Activated gamma-delta T cell treated with Interleukin-2 at 50 U/mL for 16 hours (primary cell): ENCODE measurements at places on chromosomes 3 and 15.

DNA sequence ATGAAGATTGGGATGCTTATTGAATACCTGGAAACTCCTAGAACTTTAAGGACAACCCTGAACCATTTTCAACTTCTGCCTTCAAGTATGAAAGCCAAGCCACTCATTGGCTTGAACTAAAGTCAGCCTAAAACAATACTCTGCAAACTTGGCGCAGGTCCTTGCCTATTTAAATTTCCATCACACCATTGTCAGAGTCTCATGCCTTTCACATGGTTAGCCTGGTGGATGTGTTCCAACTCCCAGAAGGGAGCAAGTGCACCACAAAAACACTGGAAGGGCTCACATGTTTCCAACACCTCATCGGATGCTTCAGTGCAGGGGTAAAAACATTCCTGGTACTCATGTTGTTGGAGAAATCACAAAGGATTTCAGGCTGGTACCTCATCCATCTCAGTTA is 511.6 kb upstream of the MDFIC2 start:
- no peak for DNase-seq

DNA sequence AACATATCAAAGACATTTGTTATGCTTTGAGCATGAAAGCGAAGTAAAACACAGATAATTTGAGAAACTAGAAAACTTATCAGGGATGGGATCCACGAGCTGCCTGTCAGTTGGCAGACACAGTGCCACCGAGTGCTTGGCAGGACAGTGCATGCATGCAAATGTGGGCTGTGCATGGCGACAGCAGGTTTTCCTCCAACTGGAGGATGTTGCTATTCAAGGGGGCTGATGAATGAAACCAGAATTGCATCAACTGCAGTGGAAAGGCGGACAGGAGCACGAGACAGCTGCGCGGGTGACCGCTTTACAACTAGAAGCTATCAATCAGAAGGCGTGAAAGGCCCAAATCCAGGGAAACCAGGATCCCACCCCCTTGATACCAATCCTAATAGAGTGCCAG is 244.3 kb downstream of the NR2F2 start:
- DNase-seq: no peak

- no peak for DNase-seq
Observed at GRCh38 chr15:40871749-40872617, 2.1 kb downstream of the RHOV start.

GRCh38 chr3:73563896-73564582 is 60.7 kb downstream of the PDZRN3 start:
- DNase-seq: no peak

DNA sequence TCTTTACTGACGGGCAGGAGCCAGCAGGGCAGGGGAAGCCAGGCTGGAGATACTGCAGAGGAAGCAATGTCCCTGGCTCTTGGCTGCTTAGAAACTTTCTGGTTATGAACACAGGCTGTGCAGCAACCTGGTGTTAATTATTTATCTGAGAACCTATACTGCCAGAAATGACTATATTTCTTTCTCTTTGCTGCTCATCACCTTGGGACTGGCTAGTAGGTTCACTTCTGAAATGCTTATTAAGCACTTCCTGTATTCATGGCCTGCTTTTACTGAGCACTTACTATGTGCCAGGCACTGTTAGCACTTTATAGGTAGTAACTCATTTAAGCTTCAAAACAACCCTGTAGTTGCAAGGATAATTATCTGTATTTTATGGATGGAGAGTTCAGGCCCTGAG is 57.6 kb downstream of the RAB11A start:
- DNase-seq: no peak

GRCh38 chr3:122947196-122947595 is 80.4 kb downstream of the SEMA5B start:
- no peak for DNase-seq

DNA sequence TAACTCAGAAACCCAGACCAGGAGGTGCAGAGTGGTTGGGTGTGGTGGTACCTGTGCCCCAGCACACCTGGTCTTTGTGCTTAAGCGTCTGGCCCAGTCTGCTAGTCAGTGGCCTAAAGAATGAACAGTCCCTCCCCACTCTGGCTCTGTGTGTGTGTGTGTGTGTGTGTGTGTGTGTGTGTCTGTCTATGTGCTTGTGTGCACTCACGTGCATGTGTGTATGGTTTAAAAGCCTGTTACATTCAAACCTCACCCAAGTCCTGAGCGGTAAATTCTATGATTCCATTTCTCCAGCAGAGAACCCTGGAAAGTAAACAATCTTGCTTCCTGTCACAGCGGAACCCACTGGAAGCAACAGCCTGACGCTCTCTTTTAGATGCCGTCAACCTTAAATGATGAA is 34.2 kb downstream of the EDEM1 start:
- DNase-seq: no peak

DNA sequence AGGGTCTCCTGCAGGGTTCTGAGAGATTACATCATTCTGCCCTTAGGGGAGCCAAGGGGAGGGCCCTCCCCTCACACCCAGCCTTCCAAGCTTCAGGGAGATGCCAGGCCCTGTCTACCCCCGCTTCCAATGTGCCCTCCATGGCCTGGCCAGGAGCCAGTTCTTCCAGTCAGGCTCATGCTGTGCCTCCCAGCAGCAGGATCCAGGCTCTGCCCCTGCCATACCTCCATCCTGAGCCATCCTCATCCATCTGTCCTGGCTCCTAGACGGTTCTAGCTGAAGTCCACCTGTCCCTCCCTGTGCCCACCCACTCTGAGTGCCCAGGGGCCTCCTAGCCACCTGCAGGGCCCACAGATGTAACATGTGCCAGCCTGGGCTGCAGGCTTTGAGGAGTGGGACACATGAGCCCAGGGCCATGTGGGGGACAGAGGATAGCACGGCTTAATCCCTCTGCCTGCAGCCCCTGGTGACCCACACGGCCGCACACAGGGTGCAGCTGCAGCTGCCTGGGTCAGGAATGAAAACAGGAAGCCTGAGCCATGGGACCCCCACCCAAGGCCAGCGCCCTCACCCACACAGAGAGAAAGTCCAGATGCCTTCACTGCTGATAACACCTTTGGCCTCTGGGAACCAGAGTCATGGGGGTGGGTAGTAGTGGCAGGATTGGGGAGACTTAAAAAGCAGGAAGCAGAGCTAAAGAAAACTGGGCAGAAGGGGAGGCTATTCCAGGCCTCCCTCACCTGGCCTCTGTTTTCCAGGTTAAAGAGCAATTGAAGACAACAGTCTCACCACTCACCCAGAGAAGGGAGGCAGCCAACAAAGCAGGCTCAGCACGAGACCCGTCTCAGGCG is 11.8 kb downstream of the PLCD1 start:
- no peak for DNase-seq

- no peak for DNase-seq
Observed at GRCh38 chr3:68793759-68794701, 138.3 kb downstream of the TAFA4 start.

DNA sequence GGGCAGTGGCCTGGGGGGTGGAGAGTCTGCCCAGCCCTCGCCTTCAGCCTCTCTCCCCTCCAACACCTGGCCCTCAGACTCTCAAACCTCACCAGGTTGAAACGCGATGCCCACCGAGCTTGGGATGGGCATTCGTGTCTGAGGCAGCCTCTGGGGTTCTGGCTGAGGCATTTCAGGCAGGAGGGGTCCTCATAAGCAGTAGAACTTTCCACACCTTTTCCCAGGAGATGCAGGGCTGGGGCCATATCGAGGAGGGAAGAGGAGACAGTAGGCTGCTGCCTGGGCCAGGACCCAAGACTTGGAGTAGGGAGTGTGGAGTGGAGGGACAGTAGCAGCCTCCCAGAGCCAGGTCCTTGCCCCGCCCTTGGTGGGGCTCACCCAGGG is 24.6 kb downstream of the ACAA1 start:
- no peak for DNase-seq

- no peak for DNase-seq
Observed at GRCh38 chr3:158058495-158059130, 47.6 kb downstream of the SHOX2 start.

DNA sequence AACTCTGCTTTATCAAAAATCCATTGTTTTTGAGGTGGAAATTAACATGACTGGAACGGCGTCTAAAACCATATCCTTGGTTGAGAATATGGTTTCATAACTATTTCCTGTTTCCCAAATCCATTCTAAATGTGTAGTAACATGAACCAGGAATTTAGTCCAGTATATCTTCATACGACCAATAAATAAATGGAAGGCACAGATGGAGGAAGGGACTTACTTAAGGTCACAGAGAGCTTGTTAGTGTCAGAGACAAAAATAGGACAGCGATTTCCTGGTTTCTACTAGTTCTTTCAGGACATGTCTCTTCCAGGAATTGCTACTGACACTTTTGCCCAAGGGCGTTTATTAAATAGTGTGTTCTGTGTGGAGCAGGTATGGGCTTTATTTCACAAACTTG is 41.2 kb downstream of the HES1 start:
- DNase-seq: no peak

DNA sequence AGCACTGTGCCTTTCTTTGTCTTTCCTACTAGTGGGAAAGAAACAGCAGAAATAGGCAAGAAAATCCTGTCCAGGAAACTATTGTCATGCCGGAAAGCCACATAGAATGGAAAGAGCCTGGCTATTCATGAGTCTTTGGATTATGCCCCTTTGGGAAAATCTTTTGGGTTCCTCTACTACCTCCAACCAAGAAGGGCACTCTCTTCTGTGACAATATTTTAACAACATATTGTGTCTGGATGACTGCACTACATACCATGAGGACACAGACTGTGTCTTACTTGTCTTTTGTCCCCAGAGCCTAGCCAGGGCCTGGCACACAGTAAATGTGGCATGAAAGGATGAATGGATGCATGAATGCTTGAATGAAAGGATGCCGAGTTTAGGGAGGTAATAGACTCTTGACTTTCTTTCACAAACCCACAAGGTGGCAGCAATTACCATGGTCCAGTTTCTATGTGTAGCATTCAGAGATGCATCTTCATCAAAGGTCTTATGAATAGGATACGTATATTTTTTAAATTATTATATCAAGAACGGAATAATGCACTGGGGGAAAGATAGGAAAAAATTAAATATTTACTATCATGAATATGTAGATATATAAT is 30.3 kb downstream of the ARL14 start:
- peak; percentile 22 for DNase-seq

- no peak for DNase-seq
Observed at GRCh38 chr15:69624816-69625215, 172.2 kb downstream of the RPLP1 start.

- DNase-seq: peak; percentile 16
Observed at GRCh38 chr15:45704329-45705249, 69.8 kb downstream of the SQOR start.

GRCh38 chr3:121481106-121481880 is 64.5 kb downstream of the POLQ start:
- DNase-seq: no peak

DNA sequence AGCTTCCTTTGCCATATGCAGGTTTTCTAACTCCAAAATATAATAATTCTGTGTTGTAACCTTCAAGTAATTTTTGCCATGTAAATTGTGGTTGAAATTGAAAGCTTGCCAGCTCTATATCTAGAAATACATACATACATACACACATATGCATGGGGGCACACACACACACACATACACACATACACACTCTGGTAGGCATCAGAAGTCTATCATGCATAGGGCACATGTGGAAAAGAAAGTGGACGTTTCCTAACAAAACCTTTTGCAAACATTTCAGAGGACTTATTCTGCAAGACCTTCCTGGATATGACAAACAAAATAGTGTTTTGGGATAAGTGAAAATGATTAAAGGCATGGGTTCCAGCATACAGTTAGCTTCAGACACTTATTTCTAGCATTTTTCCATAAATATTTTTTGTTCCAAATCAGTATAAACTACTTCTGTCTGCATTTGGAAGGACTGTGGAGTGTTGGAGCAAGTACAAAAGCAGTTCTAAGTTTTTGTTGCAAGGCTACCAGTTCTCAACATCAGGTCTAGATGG is 578.9 kb downstream of the RBMS3 start:
- no peak for DNase-seq

DNA sequence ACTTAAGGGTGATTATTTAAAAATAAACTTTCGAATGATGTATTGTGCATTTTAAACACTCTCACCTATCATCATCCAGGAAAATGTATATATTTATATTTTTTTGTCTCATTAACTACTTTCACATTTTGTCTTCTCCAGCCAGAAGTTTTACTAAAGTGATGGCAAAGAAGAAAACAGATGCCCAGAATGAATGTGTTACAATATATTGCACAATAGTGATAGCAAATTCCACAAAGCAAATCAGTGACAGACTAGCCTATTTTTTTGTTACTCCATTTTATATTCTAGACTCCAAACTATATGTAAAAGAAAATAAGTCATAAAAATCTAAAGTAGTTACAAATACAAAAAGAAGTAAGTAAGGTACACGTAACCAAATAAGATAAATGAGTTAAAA is 414.7 kb downstream of the EPHA3 start:
- DNase-seq: no peak

DNA sequence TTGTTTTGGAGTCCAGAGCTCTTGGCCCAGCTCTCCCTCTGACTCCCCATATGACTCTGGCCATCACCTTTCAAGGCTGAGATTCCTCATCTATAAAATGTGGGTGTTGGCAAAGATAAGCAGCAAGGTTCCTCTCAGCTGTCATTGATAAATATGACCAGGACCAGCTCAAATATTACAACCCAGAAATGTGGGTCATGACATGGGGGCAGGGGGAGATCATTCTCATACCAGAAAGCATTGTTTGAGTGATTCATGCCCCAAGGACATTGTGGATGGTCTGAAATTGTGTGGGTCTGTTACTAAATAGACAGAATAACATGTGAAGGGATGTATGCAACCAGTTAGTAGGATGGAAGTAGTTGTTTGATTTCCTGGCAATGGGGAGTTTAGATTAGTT is 13.9 kb downstream of the UPK1B start:
- no peak for DNase-seq

GRCh38 chr15:92930776-92931175 is 30.7 kb downstream of the CHD2 start:
- no peak for DNase-seq

- DNase-seq: no peak
Observed at GRCh38 chr3:30501526-30501925, 104.9 kb upstream of the TGFBR2 start.

DNA sequence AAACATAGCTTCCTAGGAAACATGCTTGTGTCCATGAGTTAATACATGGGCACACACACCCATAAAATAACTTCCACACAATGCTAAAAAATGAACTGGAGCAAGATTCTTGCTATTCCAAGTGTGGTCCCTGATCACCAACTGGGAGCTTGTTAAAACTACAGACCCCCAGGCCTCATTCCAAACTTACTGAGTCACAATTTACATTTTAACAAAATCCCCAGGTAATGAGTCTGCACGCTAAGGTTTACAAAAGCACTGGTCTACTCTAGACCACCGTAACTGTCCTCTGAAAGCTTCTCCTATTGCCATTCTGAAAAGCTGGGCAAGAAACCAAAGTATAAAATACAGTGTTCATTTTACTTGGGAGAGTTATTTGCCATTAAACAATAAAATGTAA is 45.4 kb downstream of the IGF2BP2 start:
- no peak for DNase-seq

- DNase-seq: no peak
Observed at GRCh38 chr3:132507657-132508056, 89.4 kb upstream of the ACKR4 start.

GRCh38 chr3:16277471-16277870 is 12.5 kb downstream of the OXNAD1 start:
- no peak for DNase-seq
